ENCODE measurements at places on chromosomes 13 and 19.

GRCh38 chr19:55426042-55426441, 17.1 kb downstream of the SHISA7 start:
- DNase-seq = no peak

- DNase-seq = no peak
Measured at GRCh38 chr13:80399340-80400163, 58.6 kb upstream of the SPRY2 start.

DNA sequence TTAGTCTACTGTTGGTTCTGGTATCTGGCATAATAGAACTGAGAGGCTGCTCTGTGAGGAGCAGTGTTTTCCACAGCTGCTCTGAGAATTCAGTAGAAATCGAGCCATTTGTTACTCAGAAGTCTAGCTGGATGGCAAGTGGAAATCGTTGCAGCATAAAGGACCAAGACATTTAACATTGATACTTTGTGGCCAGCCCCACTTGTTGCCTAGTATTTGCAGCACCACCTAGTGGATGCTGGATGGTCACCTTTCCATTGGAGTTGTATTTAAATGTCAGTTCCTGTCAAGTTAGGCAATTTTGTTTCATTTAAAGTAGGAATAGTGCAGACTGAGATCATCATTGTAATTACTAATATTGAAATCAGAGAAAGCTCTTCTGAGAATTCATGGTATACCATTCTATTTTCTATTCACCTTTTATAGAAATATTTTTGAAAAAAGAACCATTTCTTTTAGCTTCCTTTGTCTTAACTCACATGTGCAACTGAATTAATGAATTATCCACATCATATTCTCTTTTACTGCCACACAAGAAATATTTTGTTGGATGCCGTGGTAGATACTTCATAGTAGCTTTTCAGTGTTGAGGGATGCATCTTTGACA, 64.6 kb downstream of the PDS5B start:
- peak; percentile 15 for DNase-seq

DNA sequence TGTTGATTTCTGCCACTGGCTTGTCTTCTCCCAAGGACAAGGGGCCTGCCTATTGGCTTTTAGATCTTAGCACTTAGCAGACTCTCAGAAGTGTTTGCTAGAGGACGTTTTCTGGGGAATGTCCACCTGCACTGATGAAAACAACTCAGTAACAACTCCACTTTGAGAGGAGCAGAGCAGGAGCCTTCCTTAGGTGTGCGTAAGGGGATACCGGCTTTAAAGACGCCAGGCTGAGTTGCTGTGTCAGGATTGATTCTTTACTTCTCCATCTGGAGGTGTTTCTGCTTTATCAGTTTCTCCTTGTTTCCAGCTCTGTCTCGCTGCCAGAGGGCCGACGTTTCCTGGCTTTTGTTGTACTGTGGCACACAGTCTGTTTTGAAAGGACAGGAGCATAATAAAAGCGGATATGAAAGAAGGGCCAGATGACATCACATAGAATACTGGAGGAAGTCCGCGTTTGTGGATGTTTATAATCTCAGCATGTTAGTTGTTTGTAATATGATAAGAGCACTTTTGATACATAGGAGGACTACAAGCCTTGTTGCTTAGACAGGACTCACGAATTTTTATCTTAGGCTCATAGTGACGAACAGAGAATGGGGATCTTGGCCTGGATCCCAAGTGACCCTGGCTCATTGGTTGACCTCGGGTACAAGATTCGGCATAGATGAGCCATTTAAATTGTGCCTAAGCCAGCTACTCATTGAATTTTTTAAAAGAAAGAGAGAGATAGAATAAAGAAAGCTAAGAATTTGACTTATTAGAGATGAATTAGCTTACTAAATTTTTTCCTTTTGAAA, 34.6 kb downstream of the COL4A2 start:
- DNase-seq = no peak

DNA sequence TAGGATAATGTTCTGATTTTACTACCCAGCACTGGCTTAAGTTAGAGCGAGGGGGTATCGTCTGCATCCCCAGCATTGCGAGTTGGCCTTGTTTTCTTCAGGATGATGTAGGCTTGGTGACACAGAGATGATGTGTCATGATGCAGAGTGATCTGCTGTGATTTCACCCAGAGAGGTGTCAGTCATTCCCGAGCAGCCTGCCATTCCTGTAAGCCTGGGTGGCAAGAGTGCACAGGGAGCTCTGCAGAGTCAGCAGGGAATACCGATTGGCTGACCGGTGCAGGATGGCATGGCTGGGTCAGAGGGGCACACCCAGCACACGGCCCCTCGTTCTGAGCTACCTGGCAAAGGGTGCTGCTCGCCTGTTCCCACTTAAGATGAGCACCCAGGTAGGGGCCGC, 15.8 kb upstream of the GJB6 start:
- DNase-seq = no peak

DNA sequence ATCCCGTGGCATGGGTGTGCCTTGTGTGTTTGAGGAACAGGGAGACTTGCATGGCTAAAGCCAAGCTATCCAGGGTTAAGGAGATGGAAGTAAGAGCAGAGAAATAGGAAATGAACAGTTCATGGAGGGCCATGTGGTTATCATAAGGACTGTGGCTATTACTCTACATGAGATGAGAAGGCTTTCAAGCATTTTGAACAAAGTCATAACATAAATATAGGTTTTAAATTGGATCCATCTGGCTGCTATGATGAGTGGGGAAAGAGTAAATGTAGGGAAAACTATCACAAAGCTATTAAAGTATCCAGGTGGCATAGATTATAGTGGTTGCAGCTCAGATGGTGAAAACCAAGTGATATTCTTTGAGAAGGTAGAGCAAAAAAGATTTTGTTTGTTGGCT, 184.1 kb downstream of the PCDH17 start:
- DNase-seq = no peak

GRCh38 chr19:32129141-32129540, 216.3 kb upstream of the ZNF507 start:
- DNase-seq = no peak

DNA sequence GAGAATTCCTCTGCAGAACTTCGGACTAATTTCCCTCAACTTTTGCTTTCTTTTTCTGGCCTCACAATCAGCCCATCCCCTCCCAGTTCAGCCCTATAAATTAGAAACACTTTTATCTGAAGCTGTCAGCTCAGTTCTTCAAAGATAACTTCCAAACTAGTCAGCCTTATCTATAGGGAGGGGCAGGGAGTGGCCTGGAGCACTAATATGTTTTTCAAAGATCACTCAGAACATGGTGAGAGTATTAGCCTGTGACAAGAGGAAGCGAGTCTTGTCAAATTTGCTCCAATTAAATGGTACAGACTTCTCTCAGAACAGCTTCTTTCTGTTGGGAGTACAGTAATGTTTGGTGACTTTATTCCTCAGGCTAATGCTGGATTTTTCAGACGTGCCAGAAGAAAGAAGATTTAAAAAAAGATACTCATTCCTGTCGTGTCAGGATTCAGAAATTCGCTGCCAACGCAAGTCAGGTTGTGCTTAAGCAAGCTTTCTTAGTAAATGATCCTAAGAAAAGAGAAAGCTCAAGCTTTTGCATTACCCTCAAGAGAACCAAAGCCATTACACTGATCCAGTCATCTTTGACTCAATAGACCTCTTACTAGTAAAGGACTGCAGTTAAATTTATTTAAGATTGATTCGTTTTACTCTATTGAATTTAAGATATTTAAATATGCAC, 1033.6 kb downstream of the SLITRK5 start:
- no peak for DNase-seq

DNA sequence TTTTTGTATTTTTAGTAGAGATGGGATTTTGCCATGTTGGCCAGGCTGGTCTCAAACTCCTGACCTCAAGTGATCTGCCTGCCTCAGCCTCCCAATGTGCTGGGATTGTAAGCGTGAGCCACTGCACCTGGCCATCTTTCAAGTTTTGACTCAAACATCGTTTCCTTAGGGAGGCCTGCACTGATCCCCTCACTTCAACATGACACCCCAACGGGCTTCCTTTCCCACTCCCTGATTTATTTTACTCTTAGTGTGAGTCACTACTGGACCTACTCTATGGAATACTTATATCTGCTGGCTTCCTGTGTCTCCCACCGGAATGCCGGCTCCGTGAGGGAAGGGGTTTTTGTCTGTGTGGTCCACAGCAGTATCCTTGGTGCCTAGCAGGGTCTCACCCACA, 4.5 kb upstream of the ADAMTS10 start:
- DNase-seq = no peak

GRCh38 chr13:45527699-45528462, 63.1 kb downstream of the COG3 start:
- no peak for DNase-seq

GRCh38 chr13:99985886-99986527, 4.4 kb downstream of the ZIC2 start:
- DNase-seq = no peak

- no peak for DNase-seq
Measured at GRCh38 chr19:58033741-58034476, at the start of gene ZSCAN1. TSS of gene ZSCAN1 (plus strand) at chr19:58034025. CDS start at chr19:58037837, 3,812 bp downstream.

- no peak for DNase-seq
Measured at GRCh38 chr19:38699027-38699346, 45.3 kb downstream of the CAPN12 start.

DNA sequence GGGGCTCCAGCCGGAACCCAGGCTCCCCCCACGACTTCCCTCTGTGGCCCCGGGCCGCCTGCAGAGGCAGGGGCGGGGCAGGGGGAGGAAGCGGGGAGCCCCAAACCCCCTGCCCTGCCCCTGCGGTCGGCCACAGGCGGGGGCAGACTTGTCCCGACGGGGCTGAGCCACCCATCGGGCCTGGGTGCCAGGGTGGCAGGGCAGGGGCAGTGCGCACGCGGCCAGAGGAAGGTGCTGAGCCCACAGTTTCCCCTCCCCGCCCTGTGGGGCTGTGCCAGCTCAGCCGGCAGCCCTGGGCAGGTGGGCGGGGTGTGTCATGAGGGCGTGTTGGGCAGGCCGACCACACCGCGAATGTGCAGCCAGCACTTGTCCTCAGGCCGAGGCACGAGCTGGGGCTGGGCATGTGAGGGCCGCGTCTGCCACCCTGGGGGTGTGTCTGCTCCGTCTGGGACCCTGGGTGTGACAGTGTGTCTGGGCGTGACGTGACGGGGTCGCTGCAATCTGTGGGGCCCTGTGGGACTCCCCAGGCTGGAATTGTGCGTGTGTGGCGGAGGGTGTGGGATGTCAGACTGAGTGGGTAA, 17.7 kb downstream of the CCDC97 start:
- DNase-seq = peak; percentile 73

DNA sequence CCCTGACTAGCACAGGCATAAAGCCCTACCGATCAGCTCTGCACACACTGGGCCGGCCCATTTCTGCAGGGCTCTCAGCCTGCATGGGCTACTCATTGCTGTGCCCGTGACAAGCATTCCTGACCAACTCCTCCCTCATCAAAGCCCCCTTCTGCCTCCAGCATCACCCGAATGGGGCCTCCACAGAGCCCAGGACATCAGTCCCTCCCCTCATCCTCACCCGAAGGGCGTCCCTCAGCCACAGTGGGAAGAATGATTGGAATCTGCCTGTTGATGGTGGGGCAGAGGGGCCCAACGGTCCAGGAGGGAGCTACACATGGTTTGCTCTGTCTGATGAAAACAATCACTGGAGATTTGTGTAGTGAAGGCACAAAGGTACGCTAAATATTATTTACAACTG, 43.8 kb downstream of the SERP2 start:
- DNase-seq = no peak

DNA sequence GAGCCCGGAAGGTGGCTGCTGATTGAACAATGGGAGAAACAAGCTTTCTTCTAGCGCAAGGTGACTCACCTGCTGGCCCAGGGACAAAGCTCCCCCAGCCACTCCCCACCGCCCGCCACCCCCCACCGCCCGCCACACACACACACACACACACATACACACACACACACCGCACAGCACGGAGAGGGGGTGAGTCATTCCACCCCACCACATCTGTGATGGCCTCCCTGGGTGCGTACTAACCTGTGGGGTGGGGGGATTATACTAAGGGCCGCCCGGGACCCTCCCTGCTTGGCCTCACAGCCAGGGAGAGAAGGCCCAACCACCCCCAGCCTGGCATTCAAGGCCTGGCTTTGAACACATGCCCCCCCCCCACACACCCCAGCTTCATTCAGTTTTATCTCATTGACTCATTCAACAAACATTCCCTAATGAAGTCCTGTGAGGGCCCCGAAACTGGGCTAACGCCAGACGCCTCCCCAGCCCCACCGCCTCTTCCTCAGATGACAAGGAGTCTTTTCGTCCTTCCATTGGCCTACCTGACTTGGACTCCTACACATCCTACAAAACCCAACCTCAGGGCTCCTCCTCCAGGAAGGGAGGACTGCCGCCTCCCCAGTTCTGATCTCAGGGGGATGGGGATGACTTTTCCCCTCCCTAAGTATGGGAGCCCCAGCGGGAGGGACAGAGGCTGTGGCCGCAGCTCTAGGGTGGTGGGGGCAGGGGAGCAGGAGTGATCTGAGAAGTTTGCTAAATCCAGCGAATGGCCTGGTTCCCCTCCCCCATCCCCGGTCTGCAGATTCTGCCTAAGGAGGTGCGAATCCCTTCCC, 5.8 kb upstream of the ONECUT3 start:
- DNase-seq = peak; percentile 26

DNA sequence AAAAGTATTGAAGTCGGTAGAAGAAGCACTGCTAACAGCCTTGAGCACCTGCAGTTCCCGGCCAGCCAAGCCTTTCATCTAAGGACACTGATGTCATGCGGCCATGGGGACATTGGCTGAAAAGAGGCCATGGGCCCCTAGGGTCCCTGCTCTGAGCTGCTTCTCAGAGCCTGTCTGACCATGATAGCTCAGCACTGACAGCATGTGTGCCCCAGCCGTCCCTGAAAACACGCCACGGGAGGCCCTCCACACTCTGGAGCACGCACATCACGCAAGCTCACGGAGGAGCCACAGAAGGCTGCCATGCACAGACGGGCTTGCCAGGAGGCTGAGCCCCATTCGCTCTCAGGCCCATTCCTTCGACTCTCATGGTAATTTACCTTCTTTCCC, 51.8 kb downstream of the MLLT1 start:
- DNase-seq = no peak

- no peak for DNase-seq
Measured at GRCh38 chr13:110989331-110989730, 74.5 kb upstream of the ANKRD10 start.

DNA sequence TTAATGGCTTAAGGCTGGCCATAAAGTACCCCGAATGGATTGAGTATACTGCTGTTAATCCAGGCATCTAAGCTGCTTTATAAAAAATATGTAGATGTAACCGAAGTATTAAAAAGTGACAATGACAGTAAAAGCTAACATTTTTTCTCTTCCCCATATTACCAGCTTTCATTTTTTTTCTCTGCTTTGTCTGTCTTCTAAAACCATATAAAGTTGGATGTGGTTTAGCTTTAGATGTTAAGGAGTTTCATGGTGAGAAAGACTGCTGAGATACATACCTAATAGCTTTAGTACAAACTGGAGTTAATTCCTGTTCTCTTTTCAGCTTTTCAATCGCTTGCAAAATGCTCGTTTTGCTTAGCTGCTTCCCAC, 838 bp downstream of the AKAP11 start:
- DNase-seq = no peak

DNA sequence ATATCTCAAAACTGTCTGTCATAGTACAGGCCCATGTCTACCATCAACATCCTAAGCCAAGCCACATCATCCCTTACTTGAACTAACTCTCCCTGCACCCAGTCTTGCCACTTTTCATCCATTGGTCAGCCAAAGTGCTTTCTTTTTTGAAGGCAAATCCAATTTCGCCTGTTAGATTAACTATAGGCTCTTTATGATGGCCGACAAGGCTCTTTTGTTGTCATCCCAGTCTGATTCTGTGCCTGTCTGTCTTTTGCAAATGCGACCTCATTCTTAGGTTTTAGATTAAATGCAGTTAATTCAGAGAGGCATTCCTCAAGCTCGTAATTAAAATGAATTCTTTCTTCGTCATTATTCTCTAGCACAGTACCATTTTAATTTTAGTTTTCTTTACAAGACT, 148.3 kb downstream of the HS6ST3 start:
- no peak for DNase-seq
